Activated B cell treated with CpG ODN at 0.5 μM for 24 hours (primary cell): ENCODE measurements at places on chromosomes 16 and 17.

DNA sequence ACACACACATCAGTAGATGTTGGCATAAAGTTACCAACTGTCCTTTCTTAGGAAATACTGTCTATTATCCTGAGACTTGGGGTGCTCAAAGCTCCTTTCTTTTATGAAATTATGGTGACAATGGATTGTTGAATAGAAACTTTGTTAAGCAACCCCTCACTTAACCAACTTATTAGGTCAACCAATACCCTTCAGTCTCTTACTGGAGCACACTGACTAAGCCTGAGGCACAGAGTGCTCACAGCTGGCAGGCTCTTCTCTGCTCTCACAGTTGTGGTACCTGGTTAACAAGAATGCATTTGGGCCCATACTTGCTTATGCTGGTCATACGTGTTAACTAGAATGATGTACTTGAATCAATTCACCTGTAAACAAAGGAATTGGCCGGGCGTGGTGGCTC is 24.8 kb downstream of the CD300LF start:
- no peak for DNase-seq

DNA sequence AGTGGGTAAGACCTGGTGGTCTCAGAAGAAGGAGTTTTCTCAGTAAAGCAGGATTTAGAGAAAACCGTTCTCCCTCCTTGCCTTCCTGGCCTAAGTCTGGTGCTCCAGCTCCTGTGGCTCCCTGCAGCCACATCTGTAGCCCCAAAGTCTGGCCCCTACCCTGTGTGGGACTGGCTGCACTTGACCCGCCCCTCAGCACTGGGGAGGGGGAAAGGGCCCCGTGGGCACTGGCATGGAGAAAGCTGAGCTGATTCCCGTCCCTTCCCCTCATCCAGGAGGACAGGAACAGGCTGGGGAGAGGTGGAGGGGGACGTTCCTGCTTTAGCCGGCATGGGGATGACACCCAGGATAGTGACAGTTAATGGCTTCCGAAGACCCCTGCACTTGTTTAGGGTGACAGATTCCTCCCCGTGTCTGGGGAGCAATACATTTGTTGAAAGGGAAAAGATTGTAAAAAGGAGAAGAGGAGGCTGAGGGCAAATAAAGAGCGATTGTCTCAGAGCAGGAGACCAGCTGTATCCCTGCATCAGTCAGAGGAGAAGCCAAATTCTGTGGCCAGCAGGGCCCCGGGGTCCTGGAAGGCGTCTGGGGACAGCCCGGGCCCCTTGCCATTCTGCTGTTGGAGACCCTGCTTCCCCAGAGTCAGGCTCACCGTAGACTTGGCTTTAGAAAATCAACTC is 37.9 kb downstream of the GRIN2C start:
- DNase-seq = no peak

DNA sequence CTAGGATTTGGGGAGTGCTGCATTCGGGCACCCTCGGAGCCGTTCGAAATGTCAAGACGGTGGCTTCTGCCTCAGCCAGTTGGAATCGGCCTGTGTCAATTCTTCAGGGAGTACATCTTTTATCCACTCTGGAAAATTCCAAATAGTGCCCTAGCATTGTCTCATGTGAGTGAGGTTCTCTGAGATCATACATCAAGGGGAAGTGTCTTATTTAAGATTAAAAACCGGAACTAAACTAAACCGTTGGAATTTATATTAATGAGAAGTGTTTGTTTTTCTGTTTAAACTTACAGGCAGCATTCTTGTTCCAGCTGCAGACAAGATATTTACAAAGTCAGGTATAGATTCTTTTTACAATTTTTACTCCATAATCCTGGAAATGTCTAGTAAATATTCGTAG is 56.8 kb downstream of the SLC47A1 start:
- no peak for DNase-seq

DNA sequence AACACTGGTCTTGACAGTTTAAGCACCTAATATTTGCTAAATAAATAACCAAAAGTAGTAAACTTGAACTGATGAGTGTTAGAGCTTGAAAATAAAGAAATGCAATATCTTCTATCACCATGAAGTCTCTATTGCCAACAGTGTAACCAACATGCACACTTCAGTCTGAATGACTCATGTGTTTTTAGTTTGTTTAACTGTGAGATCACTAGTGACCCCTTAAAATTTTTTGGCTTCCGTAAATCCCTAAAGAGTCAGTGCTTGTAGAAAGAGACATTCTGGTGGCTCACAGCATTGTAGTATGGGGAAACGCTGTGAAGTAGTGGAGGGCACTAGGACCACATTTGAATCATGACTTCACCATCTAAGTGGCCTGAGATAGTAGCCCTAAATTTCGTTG is 341.1 kb downstream of the PMP22 start:
- no peak for DNase-seq

GRCh38 chr16:84495506-84495905 is 9.0 kb downstream of the MEAK7 start:
- no peak for DNase-seq

DNA sequence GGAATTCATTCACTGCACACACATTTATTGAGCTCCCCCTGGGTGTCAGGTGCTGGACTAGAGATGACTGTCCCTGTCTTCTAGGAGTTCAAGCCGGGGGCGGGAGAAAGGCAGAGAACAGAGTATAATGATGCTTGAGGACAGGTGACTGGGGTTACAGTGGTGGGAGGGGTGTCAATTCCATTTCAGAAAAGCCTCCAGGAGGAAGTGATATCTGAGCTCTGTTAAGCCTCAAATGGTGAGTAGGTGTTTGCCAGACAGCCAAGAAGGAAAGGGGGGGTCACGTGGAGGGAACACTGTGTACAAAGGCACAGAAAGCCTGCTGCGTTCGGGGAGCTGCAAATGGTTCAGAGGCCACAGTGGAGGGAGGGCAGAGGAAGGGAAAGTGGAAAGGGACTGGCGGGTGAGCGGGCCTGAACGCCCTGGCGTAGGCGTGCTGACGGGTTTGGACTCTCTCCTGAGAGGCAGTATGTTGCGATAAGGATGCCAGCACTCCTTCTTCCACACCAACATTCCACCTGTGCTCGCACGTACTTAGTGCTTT is 9.7 kb upstream of the NXPH3 start:
- no peak for DNase-seq

DNA sequence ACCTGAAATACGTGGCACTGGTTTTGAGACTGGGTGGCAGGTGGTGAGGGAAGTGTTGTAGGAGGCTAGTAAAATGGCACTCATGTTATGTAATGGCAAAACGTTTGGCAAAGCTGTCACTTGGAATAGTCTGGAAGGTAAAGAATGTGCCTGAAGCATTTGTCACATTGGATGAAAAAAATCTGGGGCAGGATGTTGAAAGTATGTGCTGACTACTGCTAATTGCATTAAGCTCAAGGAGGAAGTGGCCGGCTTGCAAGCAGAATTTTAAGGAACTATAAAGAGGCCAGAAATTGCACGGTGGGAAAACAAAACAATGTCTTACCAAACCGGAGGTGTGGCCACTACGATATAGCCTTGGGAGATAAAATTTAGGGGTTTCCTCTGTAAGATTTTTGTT is 26.6 kb upstream of the NLRP1 start:
- no peak for DNase-seq

DNA sequence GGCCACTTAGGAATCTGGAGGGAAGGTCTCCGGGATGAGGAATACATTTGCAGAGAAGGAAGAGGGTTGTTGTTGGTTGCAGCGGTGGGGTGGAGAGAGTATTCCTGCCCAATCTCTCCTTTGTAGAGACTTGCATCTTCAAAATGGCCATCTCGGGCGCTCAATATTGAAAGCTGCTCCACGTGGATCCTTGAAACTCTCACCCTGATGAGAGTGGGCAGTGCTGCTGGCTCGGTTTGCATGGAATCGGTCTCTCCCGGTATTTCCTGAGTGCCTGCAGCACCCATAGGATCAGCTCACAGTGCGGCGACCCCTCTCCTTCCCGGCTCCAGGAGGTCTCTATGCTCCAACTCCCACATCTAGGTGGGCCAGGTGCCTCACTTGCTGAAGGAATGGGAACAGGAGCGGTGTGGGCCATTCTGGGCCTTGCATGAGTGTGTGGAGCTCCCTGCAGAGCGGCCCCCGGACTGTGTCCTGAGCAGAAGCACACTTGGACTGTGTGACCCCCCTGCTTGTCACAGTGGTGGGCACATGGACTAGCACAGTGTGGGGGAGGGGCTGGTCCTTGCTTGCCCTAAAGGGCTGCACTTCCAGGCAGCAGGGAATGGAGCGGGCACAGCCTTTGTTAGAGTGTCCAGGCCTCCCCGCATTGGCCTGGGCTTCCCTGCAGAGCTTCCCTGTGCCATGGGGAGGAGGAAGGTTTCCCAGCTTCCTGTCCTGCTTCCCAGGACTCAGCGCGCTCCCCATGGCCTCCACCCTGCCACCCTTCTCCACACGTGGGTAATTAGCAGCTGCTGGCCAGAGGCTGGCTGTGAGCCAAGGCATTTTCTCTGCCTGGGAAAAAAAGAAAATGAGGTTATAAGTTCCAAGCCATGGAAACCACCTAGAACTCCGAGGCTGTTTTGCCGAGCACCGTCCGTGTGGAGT is 139.3 kb downstream of the IRF8 start:
- no peak for DNase-seq

GRCh38 chr17:40646791-40647623 is 611 bp downstream of the SMARCE1 start:
- DNase-seq = no peak

- DNase-seq = no peak
Measured at GRCh38 chr16:23521037-23521743, 10.9 kb upstream of the GGA2 start.

DNA sequence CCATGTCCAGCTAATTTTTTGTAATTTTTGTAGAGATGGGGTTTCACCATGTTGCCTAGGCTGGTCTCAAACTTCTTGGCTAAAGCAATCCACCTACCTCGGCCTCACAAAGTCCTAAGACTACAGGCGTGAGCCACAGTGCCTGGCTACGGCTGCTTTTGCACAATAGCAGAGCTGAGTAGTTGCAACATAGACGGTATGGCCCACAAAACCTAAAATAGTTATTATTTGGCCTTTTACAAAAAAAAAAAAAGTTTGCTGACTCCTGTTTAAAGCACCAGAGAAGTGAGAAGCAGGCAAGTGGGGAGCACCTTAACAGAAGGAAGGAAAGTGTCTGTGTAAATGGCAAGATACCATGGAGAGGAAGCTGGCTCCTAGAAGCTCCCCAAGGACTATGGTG is 5.3 kb upstream of the HSF5 start:
- DNase-seq = no peak

DNA sequence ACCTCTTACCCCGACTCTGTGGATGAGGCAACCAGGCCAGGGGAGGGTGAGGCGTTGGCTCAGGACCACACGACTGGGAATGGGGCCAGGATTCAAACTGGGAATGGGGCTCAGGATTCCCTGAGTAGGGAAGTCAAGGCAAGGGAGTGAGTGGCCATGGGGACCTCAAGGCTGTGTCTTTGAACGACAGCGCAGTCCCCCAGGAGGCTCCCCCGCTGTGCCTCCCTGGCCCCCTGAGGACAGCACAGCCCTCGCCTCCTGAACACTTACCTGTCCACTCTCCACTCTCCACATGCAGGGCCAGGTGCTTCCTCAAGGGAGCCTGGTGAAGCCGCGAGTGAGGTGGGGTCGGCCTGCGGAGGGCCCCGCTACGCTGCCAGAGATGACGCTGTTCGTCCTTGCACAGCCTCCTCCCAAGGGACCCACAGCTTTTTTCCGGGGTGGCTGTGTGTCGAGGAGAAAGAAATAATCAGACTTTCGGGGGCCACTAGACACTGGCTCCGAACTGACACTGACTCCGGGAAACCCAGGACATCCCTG is 6.9 kb downstream of the ZNF469 start:
- DNase-seq = no peak

DNA sequence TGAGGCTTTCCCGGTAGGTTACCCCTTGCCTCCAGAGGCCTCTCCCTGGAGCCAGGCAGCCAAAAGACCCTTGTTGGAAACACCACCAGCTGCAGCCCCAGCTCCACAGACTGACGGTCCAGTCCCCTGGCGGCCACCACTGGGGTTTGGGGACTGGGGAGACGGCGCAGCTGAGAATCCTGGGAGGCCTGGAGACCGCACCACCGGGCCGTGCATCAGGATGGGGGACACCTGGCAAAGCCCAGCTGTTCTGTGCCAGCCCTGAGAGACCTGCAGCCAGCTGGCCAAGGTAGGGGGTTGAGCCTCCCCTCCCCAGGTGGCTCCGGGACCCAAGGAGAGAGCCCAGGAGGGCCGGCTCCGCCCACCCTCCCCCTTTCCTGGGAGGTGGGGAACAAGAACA is 8.3 kb upstream of the SLC38A10 start:
- DNase-seq = no peak

DNA sequence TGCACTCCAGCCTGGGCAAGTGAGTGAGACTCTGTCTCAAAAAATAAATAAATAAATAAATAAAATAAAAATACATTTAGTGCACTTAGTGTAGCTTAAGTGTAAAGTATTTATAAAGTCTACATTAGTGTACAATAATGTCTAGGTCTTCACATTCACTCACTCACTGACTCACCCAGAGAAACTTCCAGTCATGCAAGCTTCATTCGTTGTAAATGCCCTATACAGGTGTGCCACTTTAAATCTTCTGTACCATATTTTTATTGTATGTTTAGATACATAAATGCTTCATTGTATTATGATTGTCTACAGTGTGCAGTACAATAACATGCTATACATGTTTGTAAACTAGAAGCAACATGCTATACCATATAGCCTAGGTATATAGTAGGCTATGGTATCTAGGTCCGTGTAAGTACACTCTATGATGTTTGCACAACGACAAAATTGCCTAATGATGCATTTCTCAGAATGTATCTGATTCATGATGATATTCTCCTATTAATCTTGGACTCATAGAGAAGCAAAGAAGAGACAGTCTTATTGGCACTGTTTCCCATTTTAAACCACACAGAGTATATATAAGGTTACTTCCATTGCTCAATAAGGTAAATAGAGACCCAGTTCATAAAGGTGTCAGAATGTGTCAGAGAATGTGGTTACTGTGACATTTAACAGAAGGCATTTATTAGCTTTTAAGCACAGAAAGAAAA is 1314.9 kb downstream of the CDH11 start:
- no peak for DNase-seq

DNA sequence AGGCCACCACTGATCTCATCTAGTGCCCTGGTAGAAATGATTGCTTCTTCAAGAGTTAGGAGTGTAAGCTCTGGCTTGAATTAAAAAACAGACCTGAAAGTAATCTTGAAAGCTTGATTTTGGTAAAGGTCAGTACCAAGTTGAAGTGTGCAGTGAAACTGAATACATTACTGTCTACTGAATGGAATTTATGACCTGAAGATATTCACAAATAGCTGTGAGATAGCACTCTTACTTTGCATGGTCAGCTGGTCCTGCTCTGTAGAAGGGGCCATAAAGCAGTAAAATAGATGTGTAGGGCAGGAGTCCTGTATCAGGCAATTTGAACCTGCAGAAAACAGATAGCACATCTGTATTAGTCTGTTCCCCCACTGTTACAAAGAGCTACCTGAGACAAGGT is 78.6 kb downstream of the MYH13 start:
- no peak for DNase-seq

DNA sequence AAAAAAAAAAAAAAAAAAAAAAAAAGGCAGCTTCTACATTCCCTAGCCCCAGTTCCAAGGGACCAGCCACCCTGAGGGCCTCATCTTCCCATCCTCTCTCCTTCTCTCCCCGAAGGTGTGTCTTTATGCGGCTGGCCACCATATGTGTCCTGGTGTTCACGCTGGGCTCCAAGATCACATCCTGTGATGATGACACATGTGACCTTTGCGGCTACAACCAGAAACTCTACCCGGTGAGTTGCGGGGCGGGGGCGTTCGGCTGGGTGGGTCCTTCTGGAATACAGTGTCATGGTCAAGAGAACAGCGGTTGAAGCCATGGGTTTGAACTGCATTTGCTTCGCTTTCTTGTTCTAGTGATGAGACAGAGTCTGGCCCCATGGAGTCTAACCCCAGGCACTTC is 22.6 kb upstream of the COQ7 start:
- DNase-seq = no peak
